ENCODE measurements at places on chromosomes 7 and 10. TPM values are rescaled to one million over a fixed set of nuclear protein-coding genes. Genes with fewer than 3 reads are reported as not detected.

LEP gene
- not detected for polyA plus RNA-seq

GPRIN2 gene
- 0.47 TPM for polyA plus RNA-seq

OPN4 gene
- not detected for polyA plus RNA-seq

GRCh38 chr10:27319752-27320431, 79.3 kb upstream of the ACBD5 start:
- peak; percentile 66 for DNase-seq

PDGFA gene
- polyA plus RNA-seq = 21.1 TPM

GRCh38 chr10:123782549-123782948, 109.1 kb downstream of the CPXM2 start:
- DNase-seq = no peak

DNA sequence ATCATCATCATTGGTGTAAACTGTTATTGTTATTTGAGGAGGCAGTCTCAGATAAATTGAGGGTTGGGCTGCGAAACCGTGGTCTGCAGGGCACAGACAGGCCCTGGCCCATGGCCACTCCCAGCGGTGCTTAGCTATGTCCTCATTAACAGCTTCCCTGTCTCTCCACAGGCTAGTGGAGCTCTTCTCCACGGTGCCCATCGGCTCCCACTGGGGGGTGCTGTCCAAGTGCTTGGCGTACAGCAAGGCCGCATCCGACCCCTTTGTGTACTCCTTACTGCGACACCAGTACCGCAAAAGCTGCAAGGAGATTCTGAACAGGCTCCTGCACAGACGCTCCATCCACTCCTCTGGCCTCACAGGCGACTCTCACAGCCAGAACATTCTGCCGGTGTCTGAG, 21.6 kb downstream of the GPR26 start:
- DNase-seq = no peak

GRCh38 chr7:36266190-36266589, 113.1 kb downstream of the EEPD1 start:
- DNase-seq = no peak

GRCh38 chr7:32037650-32038198, 32.5 kb downstream of the PDE1C start:
- DNase-seq = no peak

AASS gene
- polyA plus RNA-seq = 2.4 TPM

GRCh38 chr10:97723001-97723400, 9.5 kb downstream of the MARVELD1 start:
- DNase-seq = no peak

DNA sequence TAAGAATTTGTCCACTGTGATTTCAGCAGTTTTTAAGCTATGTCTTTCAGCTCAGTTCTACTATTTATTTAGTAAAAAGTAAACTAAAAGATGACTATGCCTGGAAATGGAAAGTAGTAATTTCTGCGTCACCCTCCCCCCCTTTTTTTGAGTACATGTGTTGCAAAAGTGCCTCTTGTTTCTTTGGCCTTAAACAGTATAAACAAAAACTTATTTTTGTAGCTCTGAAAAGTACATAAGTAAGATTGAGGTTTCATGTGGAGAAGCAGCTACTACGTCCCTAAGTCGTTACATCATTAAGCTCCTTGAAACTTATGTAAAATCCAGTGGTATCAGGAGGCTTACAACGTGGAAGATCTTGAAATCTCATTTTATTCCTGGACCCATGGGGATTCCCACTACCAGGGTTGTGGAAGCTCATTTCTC, 46.3 kb upstream of the HBP1 start:
- no peak for DNase-seq

GRCh38 chr7:9100289-9100688, 666.9 kb downstream of the NXPH1 start:
- DNase-seq = no peak

DNA sequence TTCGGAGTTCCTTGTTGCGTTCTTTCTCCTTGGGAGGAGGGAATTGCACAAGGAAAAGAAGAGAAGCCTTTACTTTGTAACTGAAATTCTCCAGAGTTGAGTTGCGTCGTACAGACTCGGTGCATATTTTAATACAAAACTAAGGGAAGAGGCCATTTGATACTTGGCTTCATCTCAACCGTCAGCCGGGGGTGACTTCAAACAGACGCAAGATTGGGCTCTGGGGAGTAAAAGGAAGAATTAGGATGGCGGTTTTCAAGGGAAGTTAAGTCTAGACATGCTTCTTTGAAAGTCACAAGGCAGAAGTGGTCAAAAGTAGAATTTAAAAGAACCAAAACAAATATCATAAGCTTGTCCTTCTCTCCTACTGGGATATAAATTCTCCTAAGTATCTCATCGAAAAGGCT, 1.6 kb downstream of the PRR15 start:
- DNase-seq = peak; percentile 58

DNA sequence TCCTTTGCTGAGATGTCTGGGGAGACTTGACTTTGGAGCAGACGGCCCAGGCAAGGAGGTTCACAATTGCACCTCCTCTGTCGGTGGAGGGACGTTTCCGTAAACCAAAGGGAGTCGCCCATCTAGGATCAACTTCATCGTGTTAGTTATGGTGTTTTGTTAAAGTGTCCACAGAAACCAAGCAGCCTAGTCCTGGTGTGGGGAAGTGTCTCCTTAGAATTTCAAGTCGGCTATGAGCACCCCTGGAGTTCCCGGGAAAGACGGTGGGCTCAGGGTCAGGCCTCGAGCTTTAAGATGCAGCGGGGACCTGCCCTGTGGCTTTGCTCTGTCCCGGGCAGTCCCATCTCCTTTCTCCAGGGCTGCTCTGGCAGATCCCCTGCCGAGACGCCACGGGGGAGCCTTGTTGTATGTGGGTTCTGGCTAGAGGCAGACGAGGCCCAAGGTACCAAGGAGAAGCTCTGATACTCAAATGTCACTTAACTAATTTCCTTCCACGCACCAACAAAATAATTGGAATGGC, 319.2 kb downstream of the ADARB2 start:
- DNase-seq = no peak

DNA sequence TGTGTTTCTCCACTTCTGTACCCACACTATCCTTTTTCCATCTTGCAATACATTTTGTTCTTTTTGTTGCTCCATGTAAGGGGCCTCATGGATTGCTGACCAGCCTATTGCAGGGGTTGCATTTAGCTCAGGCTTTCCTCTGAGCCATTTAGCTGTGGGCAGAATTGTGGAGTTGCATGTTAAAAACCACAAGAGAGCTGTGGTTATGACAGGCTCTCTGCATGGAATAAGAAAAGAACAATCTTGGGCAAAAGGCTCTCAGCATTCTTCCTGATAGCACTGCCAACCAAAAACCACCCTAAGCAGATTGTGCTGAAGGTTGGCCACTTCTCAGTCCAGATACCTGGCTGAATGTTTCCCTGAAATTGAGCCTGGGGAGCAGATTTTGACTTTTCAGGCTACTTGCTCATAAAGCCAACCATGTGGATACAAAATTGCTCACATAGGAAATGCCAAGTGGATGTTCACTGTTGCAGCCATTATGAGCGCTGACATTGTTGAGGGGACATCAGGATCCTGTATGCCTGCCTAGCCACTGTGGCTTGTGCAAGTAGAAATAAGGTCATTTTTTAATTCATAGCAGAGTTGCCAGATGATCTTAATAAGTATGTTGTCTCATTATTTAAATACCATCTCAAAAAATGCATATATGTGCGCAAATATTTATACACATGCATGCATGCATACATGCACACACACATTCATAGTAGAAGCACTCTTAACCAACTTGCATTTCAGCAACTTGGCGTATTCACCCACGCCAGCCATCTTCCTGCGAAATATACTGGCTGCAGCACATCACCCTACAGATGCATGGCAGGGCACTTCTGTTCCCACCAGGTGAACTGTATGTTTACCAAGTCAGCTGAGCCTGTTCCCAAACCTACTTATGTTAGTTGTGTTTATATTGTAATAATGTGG, 695.4 kb downstream of the LRMDA start:
- DNase-seq = no peak

PSD gene
- 0.15 TPM for polyA plus RNA-seq

DNA sequence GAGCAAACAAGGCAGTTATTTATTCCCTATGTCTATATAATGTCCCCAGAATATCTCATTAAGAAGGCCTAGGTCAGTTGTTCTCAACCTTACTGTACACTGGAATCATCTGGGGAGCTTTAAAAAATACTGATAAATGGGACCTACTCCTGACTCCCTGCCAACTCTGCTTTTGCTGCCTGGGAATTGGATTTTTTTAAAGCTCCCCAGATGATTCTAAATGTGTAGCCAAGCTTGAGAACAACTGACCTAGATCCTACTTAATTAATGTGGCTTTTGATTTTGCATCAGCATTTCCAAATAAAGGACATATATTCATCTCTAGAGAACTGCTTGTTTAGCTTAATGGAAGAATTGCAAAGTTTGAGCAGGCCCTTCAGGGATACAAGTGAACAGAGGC, 91.7 kb upstream of the HPS1 start:
- DNase-seq = no peak

- peak; percentile 53 for DNase-seq
Measured at GRCh38 chr10:24920907-24921881, 31.2 kb downstream of the PRTFDC1 start.

DNA sequence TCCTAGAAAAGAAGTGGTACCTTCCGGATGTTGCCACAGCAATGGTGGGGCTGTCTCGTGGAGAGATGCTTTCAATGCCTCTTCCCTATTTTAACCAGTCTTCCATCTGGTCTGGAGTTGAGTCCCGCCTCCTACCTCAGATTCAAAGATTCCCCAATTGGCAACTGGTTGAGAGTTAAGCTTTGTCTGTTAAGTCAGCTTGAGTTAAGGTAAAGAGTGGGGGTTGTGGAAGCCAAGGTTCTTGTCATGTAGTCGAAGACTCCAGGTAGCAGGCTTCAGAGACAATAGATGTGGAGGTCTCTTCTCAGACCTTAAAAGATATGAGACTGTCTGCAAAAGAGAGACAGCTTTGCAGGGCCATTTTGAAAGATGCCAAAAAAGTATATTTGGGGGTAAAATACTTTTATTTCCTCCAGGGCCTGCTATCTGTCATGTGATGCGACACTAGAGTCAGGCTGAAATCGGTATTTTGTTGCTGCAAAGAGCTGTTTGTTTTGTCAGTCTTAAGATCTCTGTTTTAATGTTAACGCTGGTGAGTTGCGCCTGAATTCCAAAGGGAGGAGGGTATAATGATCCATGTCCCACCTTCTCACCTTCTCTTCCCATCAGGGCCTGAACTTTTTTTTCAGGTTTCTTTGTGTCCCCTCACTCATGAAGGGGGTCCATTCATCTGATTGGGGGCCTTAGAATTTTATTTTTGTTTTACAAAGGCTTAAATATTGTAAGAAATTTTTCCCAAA, 40.4 kb upstream of the SCIN start:
- no peak for DNase-seq

GRCh38 chr10:34528320-34528719, 286.8 kb downstream of the PARD3 start:
- DNase-seq = peak; percentile 95

DNA sequence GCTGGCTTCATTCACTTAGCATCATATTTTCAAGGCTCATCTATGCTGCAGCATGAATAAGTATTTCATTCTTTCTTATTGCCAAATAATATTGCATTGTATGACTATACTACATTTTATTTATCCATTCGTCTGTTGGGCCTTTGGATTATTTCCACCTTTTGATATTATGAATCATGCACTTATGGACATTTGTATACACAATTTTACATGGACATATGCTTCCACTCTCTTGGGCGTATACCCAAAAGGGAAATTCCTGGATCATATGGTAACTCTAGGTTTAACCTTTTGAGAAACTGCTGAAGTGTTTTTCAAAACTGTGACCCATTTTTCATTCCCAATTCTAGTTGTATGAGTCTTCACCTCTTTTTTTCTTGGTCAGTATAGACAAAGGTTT, 80.3 kb upstream of the GNAI1 start:
- no peak for DNase-seq

- no peak for DNase-seq
Measured at GRCh38 chr10:123665491-123666286, 466 bp upstream of the GPR26 start.

DNA sequence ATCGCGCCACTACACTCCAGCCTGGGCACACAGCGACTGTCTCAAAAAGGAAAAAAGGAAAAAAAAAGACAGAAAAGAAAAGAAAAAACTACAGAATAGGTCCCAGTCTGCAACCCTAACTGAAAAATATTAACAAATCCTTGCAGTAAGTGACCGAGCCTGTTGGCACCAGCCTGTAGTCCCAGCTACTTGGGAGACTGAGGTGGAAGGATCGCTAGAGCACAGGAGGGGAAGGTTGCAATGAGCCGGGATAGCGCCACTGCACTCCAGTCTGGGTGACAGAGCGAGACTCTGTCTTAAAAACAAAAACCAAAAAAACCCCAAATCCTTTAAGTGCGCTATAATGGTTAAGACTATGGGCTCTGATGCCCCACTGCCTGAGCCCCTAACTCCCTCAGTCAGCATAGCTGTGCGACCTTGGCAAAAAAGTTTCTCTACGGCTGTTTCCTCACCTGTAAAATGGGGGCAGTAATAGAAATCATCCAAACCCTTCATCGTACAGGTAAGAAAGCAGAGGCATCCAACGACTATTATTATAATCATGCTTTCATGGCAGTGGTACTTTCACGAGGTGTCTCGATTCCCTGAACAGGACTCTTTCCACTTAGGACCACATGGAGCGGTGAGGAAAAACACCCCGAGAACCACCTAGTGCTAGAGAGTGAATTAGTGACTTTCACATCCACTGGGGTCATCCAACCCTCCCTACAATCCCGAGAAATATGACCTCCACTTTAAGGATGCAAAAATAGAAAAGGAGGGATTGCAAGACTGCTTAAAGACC, 755 bp downstream of the TOMM7 start:
- no peak for DNase-seq

DNA sequence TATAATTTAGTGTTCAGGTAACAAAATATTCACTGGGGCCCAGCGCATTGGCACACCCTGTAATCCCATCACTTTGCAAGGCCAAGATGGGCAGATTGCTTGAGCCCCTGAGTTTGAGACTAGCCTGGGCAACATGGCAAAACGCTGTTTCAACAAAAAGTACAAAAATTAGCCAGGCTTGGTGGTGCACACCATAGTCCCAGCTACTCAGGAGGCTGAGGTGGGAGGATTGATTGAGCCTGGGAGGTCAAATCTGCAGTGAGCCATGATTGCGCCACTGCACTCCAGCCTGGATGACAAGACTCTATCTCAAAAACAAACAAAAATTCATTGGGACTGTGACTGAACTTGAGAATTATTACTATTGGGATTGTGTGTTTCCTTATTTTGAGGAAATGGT, 40.4 kb upstream of the TRUB1 start:
- DNase-seq = no peak
